ENCODE measurements at places on chromosomes 2 and 18.

DNA sequence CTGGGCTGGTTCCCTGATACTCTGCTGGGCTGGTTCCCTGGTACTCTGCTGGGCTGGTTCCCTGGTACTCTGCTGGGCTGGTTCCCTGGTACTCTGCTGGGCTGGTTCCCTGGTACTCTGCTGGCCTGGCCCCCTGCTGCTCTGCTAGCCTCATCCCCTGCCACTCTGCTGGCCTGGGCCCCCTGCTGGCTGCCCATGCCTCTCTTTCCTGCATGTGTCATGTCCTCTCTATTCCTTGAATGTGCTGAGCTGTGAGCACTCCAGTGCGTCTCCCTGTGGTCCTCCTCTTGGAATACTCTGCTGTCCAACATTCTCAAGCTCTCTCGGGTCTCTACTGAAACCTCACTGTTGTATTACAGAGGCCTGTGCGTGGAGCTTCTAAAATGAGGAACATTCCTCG, 216.3 kb downstream of the RNF144A start:
- H3K4me1 ChIP-seq: no peaks in the 10 kb centered on the region
- H3K27ac ChIP-seq: no peak overlapping the region
- H3K27me3 ChIP-seq: no peaks in the 10 kb centered on the region

DNA sequence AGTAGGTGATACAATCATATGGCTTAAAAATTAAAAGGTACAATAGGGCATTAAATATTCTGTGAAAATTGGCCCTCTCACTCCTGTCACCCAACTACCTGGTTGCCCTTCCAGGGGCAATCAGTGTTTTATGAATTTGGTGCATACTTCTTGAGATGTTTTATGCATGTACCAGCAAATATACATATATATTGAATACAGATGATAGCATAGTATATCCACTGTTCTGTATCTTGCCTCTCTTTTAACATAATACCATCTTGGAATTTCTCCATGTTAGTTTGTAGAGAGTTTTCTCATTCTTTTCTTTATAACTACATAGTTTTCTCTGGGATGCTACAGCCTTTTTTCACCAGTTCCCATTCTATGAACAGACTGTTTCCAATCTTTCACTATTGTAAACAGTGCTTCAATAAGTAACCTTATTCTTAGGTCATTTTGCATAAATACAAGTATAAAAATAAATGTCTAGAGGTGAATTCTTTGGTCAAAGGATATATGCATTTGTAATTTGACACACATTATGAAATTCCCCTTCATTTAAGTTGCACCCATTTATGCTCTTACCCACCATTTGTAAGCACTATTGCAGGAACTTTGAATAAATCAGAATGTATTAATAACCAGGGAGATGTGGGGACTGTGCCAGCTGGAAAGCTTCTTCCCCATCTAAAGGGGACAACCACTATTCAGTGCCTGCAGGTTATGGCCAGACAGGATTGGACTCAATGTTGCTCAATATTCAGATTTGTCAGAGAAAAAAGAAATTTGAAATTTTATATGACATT, 225.4 kb downstream of the STK39 start:
- no peak overlapping the region for H3K4me3 ChIP-seq
- H3K27ac ChIP-seq: no peak overlapping the region
- no peak for DNase-seq
- peaks cover 2% of the 10 kb centered on the region for H3K36me3 ChIP-seq
- no peaks in the 10 kb centered on the region for H3K4me1 ChIP-seq

GRCh38 chr2:152334701-152335015, 316 bp upstream of the FMNL2 start:
- DNase-seq: no peak
- H3K4me3 ChIP-seq: peak overlapping the region; percentile 91
- peaks cover 5% of the 10 kb centered on the region for H3K4me1 ChIP-seq
- no peaks in the 10 kb centered on the region for H3K36me3 ChIP-seq

- no peaks in the 10 kb centered on the region for H3K27me3 ChIP-seq
- no peak overlapping the region for H3K4me3 ChIP-seq
- H3K27ac ChIP-seq: no peak overlapping the region
- peaks cover 22% of the 10 kb centered on the region for H3K4me1 ChIP-seq
- DNase-seq: no peak
Measured at GRCh38 chr2:98448441-98449145, 3.9 kb downstream of the INPP4A start.

DNA sequence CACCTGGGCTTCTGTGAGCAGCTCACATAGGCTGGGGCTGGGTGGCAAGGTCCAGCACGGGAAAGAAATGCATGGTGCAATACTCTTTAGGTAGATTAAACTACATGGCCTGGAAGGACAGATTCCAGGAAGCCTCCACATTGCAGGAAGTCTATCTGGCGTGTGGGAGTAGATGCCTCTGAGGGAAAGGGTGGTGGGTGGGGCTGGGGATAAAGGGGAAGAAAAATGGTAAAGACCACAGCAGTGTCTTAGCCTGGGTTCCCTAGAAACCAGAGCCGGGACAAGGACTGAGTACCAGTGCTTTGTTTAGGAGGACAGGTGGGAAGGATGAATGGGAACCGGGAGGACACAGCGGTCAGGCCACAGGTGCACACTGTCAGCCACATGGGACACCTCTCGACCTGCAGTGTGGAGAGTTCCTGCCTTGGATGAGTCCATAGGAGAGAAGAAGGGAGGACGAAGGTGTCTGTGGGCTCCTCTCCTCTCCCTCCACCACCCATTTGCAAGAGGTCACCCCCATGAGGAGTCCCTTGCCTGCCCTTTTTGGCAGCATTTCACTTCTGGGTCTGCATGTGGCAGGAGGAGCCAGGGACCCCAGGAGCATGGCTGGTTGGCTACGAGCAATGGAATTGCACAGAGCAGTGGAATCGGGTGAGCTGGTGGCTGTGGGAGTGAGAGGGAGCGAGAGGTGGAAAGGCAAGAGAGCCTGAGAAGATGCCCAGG, 91.5 kb upstream of the HS6ST1 start:
- no peaks in the 10 kb centered on the region for H3K36me3 ChIP-seq
- H3K4me3 ChIP-seq: no peak overlapping the region
- DNase-seq: no peak
- H3K27me3 ChIP-seq: no peaks in the 10 kb centered on the region
- H3K4me1 ChIP-seq: peaks cover 22% of the 10 kb centered on the region
- H3K27ac ChIP-seq: no peak overlapping the region

- no peak for DNase-seq
- no peaks in the 10 kb centered on the region for H3K36me3 ChIP-seq
- no peaks in the 10 kb centered on the region for H3K27me3 ChIP-seq
- no peaks in the 10 kb centered on the region for H3K4me1 ChIP-seq
Measured at GRCh38 chr2:47206181-47206580, 51.1 kb upstream of the STPG4 start.

DNA sequence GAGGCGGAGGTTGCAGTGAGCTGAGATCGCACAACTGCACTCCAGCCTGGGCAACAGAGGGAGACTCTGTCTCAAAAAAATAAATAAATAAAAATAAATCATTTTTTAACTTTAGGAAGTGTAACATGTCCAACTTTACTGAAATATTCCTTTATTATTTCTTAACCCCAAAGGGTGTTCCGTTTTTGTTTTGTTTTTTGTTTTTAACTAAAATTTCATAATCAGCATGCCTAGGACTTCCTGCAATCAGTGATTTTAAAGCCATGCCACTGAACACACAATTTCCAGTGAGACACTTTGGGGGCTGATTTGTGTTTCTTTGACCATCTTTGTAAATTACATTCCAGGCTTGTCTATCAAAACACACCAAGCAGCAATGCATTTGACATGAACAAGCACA, 7.1 kb downstream of the CATIP start:
- no peak overlapping the region for H3K27ac ChIP-seq
- no peak for DNase-seq
- H3K4me3 ChIP-seq: no peak overlapping the region
- H3K36me3 ChIP-seq: no peaks in the 10 kb centered on the region
- peaks cover under 1% of the 10 kb centered on the region for H3K4me1 ChIP-seq

All from lung (tissue), 17 donors.